GM12892 (cell line): ENCODE measurements at places on chromosomes 7 and 10.

- no peak for DNase-seq
Measured at GRCh38 chr10:78966844-78967488, 101.8 kb upstream of the ZMIZ1 start.

- no peak for DNase-seq
Measured at GRCh38 chr7:140592964-140593671, 47.5 kb downstream of the DENND2A start.

DNA sequence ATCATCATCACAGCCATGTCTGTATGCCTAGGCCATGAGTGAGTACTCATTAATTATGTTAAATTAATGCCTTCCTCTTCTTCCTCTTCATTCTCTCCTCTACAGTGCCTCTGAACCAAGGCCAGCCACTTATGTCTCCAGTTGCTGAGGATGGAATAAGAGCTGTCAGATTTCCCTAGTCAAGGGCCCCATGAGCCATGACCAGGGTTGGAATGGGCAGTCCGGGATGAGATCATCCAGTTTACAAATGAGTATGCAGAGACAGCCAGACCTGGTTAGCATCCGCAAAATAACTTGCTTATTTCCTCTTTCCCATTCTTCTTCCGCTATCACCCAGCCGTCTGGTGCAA, 342.7 kb downstream of the GRID1 start:
- no peak for DNase-seq

- DNase-seq, result no peak
Measured at GRCh38 chr10:93461807-93462178, 20.3 kb downstream of the MYOF start.

DNA sequence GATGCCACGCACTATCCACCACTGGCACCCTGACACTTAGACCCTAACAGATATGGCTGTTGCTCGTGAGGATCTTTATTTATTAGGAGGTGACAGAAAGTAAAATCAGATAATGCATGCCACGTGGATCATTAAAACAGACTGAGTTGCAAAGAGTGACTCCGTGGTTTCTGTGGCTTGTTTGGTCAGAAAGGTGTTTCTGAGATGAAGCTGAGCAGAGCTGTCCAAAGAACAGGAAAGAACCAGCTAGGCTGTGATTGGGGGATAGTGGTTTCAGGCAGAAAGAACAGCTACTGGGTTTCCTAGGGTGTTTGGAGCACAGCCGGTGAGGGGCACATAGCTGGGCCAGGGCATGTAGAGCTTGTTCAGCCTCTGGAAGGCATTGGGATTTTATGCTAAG, 34.4 kb downstream of the CSGALNACT2 start:
- DNase-seq, result no peak

GRCh38 chr7:38273286-38273995, at the start of gene TARP:
Gene TARP (minus strand): TSS chr7:38273636.
- no peak for DNase-seq

DNA sequence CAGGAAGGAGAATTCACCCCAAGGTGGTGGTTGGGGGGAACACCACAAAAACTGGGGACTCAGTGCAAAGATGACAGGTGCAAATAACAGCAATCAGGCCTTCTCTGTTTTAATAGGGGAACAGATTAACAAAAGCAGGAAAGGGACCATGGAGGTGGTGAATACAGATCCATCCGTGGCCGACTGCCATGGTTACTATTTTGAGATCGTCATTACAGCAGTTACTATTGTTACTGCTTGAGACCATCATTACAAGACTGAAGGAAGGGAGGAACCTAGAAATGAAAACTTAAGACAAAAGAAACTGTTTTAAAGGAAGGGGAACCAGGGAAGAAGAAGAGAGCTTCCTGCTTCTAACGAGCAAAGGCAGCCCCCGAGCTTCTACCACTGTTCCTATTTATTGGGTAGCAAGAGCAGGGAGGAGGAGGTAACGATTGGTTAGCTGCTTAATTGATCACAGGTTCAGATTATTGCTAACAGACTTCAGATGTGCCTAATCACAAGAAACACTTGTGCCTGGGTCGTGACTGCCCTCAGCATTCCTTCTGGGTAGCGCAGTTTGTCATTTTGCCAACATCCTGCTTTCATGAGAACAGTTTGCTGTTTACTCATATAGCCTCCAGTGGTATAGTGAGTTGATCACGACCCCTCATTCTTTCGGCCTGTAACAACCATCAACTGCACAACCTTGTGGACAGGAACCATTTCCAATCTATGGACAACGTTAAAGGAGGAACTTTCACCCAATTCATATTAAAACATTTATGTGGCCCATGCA, 216.3 kb downstream of the CHCHD3 start:
- no peak for DNase-seq

GRCh38 chr7:6071406-6071805, 40.2 kb downstream of the ANKRD61 start:
- no peak for DNase-seq

DNA sequence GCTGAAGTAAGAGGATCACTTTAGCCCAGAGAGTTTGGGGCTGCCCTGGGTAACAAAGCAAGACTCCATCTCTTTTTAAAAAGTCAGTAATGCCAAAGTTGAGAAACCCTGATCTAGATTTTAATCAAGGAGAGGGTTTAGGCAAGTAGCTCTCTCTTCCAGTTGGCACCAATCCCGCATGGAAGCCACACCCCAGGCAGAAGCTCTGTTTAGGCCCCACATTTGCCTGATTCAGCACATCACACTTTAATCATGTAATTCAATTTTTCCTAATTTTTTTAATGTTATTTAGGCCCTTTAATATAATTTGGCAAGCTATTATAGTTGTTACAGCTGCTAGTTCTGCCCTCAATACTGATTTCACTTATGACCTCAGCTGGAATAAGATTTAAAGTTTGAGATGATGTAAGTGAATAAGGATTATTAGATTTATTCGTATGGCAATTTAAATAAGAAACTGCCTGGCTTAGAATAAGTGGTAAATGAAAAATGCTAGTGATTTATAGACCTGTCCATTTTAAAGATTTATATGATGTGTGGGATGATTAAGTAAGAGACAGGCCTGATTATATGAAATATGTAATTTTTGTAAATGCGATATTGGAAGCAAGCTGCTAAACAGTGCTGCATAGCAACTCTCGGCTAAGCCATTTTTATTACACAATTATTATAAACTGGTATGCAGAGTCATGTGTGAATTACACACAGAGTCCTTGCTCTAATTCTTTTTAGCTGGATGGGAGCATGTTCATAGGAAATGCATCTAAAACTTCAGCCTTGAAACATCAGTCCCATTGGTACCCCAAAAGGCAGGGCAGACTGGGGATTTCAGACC, 80.2 kb upstream of the NFE2L3 start:
- no peak for DNase-seq

DNA sequence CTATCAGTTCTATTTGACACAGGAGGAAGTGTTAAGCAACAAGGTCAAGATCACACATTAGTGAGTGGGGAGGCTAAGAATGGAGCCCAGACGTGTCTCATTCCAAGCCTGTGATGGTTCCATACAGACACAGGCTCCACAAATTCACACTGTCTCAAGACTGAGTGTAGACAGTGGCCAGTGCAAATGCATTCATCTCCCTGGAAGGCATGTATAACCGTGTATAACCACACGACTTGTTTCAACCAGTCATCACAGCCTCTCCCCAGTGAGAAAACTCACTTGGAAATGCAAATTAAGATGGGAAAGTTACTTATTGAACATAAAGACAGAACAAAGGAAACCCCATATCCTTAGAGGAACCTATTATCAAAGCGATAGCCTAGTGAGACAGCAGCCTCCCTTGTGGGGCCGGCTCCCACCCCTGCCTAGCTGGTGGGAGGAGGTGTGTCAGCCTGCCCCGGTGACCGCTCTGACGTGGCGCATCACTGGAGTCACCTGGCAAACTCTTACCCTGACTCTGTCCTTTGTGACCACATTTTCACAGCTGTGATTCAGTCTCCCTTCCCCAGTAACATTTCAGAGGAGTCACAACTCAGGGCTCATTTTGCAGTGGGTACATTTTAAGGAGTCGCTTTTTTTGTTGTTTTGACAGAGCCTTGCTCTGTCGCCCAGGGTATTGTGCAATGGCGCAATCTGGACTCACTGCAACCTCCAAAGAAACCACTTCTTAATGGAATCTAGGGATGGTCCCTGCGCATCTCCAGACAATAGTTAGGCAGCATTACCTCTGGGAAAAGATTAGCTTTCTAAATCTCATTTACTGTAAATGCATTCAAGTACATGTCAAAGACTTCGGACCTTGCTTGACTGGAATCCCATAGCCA, 126.6 kb upstream of the PARD3 start:
- no peak for DNase-seq

GRCh38 chr7:76077435-76077834, 29.5 kb downstream of the MDH2 start:
- no peak for DNase-seq

DNA sequence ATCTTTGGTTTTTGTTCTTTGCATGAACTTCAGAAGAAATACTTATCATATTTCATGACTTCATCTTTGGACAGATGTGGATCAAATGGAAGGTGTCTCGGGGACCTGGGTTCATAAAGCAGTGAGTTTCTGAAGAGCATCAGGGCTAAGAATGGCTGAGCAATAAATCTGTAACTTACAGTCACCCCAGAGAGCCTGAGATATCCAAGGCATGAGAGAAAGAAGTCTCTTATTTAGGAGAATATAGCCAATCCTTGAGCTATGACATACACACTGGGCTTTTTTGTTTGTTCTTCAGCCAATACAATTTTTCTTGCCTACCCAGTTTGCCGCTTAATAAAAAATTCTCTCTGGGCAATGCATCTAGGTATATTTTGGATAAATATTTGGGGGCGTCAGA, 252.6 kb upstream of the INHBA start:
- no peak for DNase-seq

- DNase-seq, result no peak
Measured at GRCh38 chr10:85596389-85596788, 770.2 kb downstream of the GRID1 start.

GRCh38 chr10:25565570-25565969, 368.5 kb upstream of the MYO3A start:
- DNase-seq, result no peak

DNA sequence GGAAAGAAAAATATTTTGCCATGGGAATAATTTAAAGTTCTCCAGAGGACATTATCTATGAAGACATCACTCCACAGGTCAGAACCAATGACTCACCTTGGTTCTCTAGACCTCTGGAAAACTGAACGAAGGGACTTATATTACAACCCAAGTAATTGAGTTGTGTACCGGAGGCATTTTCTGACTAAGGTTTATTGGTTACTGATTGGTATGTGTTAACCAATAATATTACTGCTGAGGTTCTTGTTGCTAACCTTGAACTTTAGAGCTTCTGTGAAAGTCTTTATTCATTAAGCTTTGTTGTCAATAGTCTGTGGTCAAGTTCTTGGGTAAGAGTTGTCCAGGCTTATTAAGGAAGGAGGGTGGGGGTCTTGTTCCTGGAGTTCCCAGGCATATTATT, 78.1 kb upstream of the MTPN start:
- no peak for DNase-seq

DNA sequence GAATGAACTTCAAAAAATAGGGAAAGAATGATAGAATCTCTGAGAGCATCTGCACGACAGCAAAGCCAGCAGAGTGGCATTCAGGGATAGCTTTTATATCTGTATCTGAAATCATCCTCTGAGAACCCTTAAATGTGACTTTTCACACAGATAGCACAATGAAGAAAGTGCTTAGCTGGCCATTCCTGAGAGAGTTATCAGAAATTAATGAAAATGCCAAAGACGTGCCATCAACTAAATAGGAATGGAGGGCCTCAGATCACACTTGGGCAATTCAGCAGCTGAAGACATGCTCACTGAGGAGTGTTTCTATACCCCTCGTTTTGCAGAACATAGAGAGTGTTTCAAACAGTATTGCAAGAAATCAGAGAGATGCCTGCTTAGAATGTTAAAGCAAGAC, 51.6 kb downstream of the AKR1B1 start:
- no peak for DNase-seq

GRCh38 chr7:39105720-39106119, 128.0 kb downstream of the POU6F2 start:
- no peak for DNase-seq

DNA sequence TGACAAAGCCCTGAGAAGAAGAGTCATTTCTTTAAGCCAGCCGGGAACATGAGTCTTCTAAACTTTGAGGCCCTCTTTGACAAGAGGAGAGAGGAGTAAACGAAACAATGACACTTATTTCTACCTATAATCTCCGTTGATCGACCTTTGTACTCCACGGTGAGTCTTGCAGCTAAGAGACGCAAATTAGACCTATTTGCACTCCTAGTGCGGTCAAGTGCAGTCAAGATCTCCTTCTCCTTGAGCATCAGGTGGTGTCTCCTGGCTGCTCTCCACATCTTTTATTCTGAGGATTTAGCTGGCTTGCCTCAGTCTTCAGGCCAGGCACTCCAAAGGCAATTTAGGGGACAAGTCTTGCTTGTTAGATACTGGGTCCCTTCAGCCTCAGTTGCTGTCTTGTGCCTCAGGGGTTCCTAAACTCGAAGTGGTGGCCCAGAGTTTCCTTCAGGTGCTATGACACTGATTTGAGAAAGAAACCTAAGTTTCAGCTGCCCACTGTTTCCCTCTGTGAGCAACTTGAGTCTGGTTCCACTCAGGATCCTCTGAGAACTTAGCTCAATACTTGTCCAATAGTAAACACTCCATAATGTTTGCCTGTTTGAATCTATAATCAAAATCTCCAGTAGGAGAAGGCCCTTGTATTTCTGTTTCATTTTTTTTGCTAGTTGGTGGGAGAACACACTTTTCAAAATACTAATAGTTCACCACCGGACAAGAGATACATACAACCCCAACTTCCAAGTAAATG, 312.9 kb downstream of the RNLS start:
- DNase-seq, result no peak

DNA sequence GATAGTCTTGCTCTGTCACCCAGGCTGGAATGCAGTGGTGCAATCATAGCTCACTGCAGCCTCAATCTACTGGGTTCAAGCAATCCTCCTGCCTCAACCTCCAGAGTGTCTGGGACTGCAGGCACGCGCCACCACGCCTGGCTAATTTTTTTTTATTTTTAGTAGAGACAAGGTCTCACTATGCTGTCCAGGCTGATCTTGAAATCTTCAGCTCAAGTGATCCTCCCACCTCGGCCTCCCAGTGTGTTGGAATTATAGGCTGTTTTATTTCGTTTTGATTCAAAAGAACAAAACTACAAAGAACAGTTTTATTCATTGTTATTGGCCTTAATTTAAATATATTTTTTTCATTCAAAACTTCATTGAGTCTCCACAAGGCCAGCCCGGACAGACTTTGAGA, 109.8 kb upstream of the NFE2L3 start:
- no peak for DNase-seq

GRCh38 chr10:132355754-132356153, 23.8 kb downstream of the LRRC27 start:
- no peak for DNase-seq

DNA sequence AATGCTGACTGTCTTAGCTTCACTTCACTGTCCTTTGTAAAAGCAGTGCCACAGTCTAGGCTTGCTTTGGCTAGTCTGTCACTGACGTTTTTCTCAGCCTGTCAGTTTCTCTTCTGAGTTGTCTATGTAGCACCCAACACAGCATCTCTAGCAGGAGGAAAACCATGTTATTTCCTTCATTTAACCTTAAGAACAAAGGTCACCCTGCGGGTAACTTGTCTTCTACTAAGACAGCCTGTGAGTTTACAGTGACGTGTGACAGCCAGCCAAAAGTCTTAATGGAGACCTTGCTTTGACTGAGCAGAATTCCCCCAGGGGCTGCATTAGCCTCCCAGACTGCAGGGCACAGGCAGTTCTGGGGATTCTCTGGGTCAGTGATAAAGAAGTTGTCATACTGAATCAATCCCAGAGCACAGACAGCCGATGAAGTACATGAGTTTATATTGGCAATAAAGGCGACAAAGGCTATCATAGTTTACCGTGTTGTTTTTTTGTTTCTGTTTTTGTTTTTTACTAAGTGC, 296.0 kb upstream of the KIAA1217 start:
- no peak for DNase-seq
